NCI-H524 (cell line): ENCODE measurements at places on chromosomes 3 and 15.

DNA sequence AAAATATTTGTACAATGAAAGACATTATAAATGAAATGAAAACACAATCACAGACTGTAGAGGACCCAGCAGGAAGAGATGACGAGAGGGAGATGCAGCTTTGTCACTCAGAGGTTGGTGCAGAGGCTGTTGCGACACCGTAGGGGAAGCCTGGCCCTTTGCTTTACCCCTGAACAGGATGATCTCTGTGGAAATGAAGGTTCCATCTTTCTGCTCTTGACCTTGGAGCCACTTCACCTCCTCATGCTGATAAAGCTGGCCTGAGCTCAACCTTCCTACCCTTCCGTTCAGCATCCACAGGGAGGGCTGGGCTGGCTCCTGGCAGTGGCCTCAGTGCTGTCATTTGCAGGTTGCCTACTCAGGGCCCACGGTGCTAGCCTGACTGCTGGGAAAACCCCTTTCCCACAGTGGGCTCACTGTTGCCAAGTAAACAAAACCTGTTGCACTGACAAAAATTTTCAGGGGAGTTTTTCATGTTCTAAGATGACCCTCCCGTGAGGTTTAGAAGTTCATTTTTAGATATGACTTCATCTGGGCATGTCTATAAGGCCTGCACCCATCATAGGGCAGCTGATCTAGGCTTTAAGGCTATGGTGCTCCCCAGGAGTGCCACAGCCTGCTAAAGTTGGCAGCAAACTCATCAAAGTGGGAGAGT is 3.0 kb upstream of the CD80 start:
- no peak for DNase-seq

DNA sequence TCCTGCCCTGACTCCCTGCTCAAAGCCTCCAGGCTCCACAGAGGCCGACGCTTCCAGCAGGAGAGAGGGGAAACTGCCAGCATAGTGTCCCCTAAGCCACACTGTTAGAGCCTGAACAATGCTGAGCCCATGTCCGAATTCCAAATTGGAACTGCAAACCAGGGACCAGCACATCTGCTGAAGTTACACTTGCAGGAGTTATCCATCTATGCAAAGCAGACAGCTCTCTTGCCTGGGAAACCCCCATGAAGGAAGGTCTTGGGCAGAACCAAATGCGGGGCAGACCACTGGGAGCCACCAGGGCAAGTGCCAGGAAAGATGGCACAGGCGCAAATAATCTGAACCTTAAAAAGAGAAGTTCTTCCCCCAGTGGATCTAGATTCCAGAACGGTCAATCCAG is 625 bp downstream of the LRRC15 start:
- DNase-seq, result no peak

DNA sequence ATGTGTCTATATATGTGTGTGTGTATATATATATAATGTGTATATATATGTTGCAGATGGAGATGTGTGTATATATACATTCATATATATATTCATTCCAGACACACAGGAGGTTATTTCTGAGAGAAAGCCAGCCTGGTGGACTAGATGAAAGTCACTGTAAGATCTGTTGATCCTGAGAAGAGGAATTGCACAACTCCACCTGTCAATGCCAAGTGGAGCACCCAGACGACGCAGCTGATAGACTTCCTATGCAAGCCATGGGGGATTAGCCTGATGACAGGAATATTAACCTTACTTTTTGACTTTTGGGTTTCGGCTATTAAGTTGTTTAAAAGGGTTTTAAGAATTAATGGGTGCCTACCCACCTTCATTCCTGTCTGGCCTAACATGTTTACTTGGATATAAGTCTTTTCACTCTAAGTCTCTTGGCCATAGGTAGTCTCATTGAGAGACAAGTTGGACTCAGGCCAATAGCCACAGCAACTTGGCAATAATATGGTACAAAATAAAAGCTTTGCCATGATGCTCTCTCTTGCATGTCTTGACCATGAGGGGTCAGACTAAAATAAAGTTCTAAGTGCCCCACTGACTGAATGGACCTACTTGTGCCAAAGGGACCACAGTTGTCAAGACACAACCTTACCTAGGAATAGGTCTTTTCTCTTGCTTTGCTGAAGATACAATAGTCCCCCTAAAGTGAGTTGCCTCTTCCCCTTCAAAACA is 35.9 kb upstream of the GOLGA6L2 start:
- no peak for DNase-seq

- no peak for DNase-seq
Measured at GRCh38 chr15:88179562-88179961, 77.0 kb downstream of the NTRK3 start.

DNA sequence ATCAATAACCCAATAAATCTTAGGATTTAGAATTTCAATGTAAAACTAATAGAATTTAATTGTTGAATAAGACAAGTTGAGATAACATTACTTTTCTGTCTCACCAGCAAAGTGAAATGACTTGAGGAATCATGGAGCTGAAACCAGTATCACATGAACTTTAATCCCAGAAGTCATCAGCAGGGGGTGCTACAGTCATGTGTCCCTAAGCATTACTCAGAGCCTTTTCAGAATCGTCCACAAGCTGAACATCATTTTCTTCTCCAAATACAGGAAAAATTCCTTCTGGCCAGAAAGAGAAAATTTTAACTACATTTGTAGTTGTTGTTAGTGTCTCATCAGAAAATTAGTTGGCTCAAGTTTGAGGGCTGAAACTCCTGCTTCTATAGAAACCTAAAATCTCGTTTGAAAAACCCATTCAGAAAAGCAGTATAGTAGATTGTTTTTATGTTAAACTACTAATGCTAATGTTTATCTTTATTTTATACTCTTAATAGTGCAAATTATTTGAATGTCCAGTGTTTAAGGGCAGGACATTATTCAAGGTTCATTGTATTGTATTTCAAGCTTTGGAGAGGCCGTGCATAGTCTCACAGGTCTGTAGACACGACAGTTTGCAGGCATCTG is 384.1 kb downstream of the PLOD2 start:
- DNase-seq, result peak; percentile 63

DNA sequence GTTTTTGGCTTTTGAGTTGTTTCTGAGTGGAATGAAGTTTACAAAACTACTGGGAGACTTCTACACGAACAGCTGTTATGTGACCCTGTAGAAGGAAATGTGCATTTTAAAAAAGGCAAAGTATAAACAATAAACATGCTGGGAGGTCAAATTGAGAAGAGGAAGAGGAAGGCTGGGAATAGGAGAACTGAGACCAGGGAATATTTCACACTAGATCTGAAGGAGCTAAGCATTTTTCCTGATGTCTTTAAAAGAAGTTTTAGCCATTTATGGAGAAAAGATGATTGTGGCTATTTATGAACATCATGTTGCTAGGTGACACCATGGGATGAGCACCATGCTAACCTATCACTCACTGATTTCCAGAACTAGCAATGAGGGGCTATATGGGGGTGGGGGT is 76.3 kb upstream of the FAM98B start:
- no peak for DNase-seq

GRCh38 chr3:124383051-124383450 is 347.2 kb upstream of the UMPS start:
- no peak for DNase-seq

DNA sequence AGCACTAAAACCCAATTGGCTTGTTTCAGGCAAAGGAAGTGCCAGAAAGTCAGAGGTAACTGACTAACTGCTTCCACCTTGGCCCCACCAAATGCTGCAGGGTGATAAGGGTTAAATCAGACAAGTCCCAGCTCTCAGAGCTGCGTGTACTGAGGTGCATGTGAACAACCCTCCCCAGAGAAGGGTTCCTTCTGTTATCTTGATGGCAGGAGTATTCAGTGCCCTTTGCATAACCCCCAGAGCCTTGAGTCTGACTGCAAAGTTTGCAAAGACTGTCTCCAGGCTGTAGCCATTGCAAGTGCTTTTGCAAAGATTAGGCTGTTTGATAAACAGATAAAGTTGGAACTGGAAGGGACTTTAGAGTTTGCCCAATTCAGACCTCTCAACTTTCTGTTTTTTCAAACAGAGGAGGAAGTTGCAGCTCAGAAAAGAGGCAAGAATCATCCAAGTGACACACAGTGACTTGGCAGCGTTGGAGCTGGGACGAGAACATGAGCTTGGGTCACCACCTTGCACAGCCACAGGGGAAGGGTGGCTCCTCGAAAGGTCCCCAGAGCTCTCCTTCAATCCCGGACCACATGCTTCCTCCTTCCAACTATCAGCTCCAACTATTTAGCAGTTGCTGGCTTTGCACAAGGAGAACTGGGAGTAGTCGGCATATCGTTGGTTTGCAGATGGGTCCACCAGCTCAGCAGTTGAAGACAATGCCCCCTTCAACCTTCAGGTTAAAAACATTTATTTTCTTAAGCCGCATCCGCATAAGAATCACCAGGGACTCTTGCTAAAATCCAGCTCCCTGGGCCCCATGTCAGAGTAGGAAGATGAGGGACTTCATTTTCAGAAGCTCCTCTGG is 224.8 kb upstream of the HES1 start:
- no peak for DNase-seq

DNA sequence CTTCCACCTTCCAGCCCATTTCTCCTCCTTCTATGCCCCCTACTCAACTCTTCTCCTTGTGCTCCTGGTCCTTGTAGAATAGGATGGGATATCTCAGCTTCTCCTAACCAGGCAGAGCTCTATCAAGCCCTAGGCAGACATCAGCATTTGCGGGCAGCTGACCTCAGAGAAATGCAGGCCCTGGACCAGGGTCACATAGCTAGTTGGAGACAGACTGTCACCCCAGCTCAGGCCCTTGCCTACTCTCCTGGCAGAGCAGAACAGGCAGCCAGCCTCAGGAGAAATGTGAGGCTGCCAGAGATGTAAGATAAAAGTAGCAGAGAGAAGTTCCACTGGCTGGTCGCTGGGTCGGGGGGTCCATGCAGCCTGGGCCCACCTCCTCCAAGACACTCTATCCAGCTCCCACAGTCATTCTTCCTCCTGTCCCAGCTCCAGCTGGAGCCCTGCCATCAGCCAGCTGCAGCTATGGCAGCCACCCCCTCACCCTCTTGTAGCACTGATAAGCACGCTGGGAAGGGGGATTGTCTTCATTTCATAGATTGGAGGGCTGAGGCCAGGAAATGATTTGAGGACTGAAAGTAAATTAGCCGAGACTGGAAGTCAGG is 4.0 kb downstream of the CYP8B1 start:
- DNase-seq, result no peak

DNA sequence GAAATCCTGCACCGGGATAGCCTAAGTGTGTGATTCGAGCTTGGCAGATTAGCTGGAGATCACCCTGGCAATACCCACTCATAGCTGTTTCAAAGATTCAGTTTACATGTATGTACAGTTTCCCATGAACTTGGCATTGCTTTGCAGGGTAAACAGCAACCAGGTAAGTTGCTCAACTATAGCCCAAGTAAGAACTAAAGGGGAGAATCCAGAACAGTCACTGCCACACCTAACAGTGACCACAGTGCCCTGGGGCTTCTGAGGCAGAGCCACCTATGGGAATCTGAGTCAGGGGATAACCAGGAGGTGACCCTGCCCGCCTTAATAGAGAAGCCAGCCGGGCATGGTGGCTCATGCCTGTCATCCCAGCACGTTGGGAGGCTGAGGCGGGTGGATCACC is 15.9 kb downstream of the CDAN1 start:
- no peak for DNase-seq

DNA sequence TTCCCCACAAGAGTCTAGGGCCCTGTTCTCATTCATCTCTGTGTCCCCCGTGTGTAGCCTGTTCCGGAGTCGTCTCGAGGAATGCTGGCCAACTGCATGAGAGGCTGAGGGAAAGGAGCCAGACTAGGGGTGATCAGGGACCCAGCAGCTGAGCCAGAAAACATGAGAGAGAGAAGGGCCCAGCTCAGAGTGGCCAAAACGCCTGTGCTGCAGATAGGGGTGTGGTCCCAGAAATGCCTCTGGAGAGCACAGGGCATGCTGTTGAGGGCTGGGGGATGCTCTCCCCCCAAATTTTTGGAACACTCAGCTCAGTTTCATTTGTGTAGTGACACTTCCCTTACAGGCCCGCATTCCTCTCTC is 14.1 kb downstream of the CYP1A2 start:
- no peak for DNase-seq

DNA sequence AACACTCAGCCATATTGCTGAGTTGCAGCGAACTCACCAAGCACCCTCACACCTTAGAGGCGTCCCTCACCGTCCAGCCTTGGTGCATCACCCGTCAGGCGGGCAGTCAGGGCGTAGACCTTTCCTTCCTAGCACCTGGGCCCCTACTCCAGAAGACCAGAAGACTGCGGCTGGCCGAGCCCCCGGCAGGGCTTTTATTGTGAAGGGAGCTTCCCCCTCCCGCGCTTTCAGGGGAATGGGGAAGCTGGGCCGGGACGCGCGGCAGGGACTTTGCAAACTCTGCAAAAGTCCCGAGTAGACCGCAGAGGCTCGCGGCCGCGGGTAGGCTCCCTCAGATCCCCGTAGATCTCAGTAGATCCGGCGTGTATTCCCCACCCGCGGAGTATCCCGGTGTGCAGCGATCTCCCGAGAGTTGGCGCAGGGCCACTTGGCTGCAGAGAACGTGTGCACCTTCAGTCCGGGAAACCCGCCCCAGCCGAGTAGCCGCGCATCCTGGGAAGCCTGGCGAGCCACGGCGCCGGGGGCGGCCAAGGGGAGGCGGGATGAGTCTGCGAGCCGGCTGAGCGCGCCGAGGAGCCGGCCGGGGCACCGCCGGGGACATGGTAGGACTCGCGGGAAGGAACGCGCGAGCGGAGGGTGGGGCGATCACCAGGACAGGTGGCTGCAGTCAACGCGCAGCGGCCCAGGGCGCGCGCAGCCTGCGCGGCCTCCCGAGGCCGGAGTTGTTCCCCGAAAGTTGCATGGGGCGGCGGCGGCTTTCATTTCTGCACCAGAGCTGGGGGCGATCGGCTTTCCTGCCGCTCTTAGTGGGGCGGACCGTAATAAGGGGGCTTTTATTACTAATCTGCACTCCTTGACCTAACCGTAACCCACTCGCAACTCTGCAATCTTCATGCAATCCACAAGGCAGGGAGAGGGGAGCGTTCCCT is at the start of gene GASK1A:
Gene GASK1A (plus strand): TSS at position 268 of the 929 bp plus-strand sequence. CDS start 332 bp downstream, at position 600.
- peak; percentile 36 for DNase-seq

GRCh38 chr3:43638594-43639447 is 17.0 kb upstream of the ANO10 start:
- no peak for DNase-seq

GRCh38 chr15:92669432-92669831 is 13.9 kb upstream of the FAM174B start:
- peak; percentile 43 for DNase-seq

DNA sequence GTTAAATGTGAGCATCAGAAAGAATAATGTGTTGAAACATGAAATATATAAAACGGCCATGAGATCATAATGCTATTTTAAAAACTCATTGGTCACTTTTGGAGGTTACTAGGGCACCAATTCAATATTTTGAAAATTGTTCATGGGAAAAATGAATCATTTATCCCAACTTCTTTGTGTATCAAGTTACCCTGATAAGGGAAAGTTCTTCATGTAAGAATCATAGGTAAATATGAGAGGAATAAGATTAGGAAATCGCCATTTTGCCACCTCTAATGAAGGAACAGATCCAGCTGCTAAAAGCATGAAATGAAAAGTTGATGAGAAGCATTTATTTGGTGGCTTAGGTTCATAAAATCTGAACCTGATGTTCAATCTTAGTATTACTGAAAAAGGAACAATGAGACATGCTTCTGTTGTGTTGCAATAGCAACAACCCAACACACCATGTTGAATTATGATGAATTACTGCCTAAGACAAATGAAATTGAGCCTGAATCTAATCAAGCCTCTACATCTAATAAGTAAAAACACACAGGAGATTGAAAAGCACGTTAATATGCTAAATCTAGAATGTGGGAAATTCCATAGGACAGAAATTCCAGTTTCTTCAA is 32.5 kb downstream of the ABHD5 start:
- DNase-seq, result no peak

- DNase-seq, result no peak
Measured at GRCh38 chr3:105427332-105427731, 60.6 kb downstream of the ALCAM start.
